NCI-H1694 treated with DMSO at 0.1 percent for 48 hours (cell line): ENCODE measurements at places on chromosomes 3 and 15.

GRCh38 chr15:66071160-66071920 lies 182.2 kb downstream of the MEGF11 start:
- no peak for DNase-seq

DNA sequence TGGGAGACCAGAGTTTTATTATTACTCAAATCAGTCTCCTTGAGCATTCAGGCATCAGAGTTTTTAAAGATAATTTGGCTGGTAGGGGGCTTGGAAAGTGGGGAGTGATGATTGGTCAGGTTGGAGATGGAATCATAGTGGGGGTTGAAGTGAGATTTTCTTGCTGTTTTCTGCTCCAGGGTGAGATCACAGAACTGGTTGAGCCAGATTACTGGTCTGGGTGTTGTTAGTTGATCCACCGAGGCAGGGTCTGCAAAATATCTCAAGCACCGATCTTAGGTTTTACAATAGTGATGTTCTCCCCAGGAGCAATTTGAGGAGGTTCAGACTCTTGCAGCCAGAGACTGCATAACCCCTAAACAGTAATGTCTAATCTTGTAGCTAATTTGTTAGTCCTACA lies 141.0 kb downstream of the OTOL1 start:
- no peak for DNase-seq

DNA sequence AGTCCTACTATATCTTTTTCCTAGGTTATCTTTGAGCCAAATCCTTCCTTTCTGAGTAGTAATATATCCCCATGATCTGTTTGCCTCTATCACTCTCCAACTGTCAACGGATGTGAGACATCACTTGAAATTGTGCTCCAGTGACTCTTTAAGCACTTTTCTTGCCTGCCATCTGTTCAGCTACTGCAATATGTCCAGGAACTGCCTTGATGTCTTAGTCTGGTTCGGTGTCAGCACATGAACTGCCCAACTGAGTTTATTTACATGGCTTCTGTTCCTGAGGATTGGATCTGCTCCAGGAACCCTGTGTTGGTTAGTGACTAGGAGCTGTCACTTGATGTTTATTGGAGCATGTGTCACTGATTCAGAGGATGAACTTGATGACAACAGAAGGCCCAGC lies 116.5 kb downstream of the SLC9A9 start:
- DNase-seq = peak; percentile 79

DNA sequence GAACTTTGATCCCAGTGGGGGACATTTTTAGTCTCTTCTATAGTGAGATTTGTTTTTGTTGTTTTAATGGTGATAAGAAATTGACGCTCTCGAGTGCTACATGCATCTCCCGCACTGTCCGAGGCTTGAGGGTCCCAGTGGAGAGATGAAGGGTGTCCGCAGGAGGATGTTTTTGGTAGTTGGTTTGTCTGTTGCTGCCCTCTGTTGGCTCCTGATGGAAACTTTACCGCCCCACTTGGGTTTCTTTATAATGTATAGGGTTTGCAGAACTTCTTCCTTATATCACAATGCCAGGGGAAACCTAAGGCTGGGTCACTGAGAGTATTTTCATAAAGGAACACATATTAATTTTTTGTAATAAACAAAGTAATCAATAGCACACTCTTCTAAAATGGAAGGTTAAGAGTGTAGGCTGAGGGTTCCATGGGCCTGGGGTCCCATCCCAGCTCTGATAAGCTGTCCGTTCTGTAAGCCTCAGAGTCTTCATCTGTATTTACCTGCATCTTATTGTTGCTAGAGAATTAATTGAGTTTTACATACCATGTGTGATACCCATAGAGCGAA lies 185.3 kb upstream of the FEZF2 start:
- peak; percentile 15 for DNase-seq

DNA sequence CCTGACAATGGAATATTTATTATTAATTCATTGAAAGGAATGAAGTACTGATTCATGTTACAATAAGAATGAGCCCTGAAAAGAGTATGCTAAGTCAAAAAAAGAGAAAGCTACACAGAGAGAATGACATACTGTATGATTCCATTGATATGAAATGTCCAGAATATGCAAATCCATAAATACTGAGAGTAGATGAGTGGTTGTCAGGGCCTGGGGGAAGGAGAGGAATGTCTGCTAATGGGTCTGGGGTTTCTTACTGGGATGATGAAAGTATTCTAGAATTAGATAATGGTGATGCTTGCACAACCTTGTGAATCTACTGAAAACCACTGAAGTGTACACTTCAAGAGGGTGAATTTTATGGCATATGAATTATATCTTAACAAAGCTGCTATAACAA lies 79.9 kb upstream of the HACD2 start:
- DNase-seq = no peak

DNA sequence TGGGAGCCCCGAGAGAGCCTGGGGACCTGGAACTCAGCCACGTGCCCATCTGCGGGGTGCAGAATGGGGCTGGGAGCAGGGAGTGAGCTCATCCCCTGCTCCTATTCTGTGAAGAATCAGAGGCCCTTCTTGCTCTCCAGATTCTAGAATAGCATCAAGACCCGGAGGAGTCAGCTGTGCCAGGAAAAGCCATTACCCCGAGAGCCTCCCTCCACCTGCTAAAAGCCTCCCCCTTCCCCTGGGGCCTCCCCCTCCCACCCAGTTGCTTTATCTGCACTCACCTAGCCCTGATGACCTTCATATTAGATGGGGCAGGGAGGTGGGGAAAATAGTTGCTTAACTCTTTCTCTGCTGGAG lies 23.1 kb downstream of the CCDC33 start:
- DNase-seq = no peak

DNA sequence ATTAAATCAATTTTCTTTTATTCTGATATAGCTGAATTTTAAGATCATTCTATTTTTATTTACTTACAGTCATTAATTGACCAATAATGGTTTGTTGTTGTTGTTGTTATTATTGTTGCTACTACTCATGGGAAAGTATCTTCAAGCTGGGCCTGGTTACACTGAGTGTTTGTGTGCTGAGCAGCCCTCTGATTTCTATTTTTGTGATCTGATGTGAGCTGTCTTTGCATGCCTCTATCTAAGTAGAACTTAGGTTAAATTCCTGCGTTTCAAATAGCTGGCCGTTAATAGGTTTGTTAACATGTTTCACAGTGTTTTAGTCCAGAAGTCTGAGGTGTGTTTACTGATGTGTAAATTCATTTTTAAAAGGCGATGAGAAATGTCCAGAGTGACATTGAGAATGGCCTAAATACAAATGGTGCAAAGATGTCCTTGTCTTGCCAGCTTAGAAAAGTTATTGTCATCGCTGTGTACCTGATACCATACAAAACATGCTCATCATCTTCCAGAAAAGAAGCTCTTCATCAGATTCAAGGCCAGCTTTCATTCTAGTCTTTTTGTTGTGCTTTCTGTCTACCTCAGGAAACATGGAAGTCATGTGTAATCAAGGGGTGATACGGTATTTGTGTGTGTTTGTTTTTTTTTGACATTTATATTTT lies 15.8 kb downstream of the ARIH2 start:
- DNase-seq = no peak

- DNase-seq = peak; percentile 33
These were observed 172.6 kb downstream of the RBMS3 start for GRCh38 chr3:29453284-29454001.

- no peak for DNase-seq
These were observed 28.8 kb downstream of the EAF2 start for GRCh38 chr3:121863801-121864200.

GRCh38 chr3:2153053-2153452 lies 54.4 kb downstream of the CNTN4 start:
- DNase-seq = no peak

- DNase-seq = no peak
These were observed 7.6 kb downstream of the B2M start for GRCh38 chr15:44718927-44719292.

GRCh38 chr15:91790836-91791235 lies 62.7 kb upstream of the SLCO3A1 start:
- DNase-seq = peak; percentile 68

GRCh38 chr3:110307065-110307809 lies 764.4 kb upstream of the NECTIN3 start:
- DNase-seq = no peak

GRCh38 chr3:55939287-55939686 lies 452.2 kb upstream of the WNT5A start:
- DNase-seq = no peak

GRCh38 chr3:122391681-122392446 lies 7.9 kb downstream of the FAM162A start:
- DNase-seq = no peak

DNA sequence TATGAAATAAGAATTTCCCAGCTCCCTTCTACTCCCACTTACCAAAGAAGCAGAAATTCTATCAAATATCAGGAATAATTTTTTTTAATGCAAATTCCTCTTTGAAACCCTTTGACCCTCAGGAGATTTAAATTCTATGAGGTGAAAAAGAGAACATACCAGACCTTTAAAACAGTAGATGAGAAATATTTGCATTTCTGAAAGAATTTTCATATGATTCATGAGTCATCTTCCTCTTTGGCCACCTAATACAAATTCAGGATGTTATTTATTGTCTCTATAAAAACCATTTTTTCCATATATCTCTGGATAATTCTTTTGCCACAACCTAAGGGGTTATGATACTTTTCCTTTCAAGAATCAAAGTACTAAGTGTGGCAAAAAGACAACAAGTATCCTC lies 67.3 kb upstream of the ST3GAL6 start:
- no peak for DNase-seq

- no peak for DNase-seq
These were observed 111.1 kb upstream of the ABI3BP start for GRCh38 chr3:101104321-101104720.

- DNase-seq = no peak
These were observed 49.0 kb downstream of the DZIP1L start for GRCh38 chr3:138066383-138066782.

GRCh38 chr15:54803134-54803808 lies 393.5 kb downstream of the RSL24D1 start:
- DNase-seq = peak; percentile 4

DNA sequence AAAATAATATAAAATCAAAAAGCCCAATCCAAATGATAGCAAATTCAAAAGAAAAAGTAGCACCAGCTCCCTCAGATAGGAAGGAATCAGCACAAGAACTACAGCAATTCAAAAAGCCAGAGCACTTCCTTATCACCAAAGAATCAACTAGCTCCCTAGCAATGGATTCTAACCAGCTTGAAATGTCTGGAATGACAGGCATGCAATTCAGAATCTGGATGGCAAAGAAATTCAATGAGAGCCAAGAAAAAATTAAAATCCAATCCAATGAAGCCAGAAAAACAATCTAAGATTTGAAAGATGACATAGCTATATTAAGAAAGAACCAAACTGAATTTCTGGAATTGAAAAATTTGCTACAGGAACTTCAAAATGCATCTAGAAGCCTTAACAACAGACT lies 1334.4 kb upstream of the ALCAM start:
- no peak for DNase-seq

DNA sequence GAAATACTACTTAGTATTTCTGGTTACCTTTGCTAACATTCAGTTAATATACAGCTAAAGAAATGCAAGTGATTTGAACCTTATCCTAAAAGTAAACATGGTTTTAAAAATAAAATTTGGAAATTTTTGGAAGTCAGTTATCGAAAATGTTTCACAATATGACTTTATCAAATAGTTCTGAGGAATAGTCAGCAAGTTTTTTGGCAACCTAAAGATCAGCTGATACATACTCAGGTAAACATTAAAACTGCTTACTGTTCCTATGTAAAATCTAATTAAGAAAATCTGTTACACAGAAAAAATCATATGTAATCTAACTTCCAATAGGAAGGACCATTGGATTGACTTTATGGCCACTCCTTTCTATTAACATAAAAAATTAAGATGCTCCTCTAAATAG lies 24.1 kb downstream of the IFT80 start:
- DNase-seq = no peak
